GM12864 (cell line): ENCODE measurements at places on chromosomes 12 and 14.

DNA sequence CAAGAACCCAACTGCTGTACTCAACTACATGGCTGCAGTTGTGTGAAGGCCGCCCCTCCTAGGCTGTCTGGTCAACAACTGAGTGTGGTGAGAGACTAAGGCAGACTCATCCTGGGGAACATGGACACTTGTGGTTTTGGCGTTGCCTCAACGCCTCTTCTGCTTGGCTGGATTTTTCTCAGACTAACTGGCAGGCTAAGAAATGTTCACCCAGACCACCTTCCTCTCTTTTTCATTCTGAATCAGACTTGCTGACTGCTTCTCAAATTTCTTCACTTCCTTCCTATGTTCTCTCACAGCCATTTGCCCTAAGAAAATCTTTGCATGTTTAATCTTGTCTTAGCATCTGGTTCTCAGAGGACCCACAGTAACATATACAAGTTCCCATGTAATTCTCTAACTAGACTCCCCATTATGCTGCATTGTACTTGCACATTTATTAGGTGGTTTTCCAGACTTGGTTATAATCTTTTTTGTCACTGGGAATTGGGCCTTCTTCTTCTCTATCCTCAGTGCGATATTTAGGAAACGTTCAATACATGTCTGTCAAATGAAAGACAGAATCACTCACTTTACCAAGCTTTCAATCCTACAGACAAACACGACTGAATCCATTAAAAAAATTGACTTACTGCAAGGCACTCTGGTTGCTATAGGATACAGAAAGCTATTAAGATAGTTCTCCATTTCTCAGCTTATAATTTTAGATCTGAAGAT lies 327.6 kb downstream of the CCER1 start:
- DNase-seq: no peak

- DNase-seq: no peak
Observed at GRCh38 chr14:65210822-65211182, 108.5 kb upstream of the MAX start.

GRCh38 chr12:46693034-46693433 lies 132.8 kb downstream of the SLC38A4 start:
- DNase-seq: no peak

DNA sequence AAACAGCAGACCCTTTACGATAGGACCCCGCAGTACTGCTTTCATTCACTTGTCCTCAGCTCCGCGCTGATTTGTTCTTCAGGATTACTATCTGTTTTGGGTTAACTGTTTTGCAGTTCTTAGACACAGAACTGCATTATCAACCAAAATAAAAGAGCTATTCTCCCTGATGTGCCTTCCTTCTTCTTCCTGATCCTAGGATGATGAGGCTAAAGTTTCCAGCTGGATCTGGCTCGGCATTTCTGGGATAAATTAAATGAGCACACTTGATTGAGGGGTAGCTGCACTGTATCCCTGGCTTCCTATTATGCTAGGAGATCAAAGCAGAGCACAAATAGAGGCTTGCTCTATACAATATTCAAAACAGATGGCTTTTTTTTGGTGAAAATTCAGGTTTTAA lies 165.7 kb downstream of the FBXL14 start:
- DNase-seq: no peak

- no peak for DNase-seq
Observed at GRCh38 chr12:11965258-11965910, 105.4 kb upstream of the BCL2L14 start.
